Ascending aorta (tissue), 2 donors: ENCODE measurements at places on chromosomes 16 and 17.
A peak's percentile ranks its signal among the peaks of the same experiment; 100 is the strongest.

- DNase-seq: no peak
These were observed 80.2 kb upstream of the CIBAR2 start for GRCh38 chr16:85192238-85193114.

GRCh38 chr16:56679818-56680217, 2.5 kb upstream of the MT1X start:
- DNase-seq: no peak

- DNase-seq: no peak
These were observed 231.8 kb downstream of the BCAS3 start for GRCh38 chr17:60909405-60909804.

DNA sequence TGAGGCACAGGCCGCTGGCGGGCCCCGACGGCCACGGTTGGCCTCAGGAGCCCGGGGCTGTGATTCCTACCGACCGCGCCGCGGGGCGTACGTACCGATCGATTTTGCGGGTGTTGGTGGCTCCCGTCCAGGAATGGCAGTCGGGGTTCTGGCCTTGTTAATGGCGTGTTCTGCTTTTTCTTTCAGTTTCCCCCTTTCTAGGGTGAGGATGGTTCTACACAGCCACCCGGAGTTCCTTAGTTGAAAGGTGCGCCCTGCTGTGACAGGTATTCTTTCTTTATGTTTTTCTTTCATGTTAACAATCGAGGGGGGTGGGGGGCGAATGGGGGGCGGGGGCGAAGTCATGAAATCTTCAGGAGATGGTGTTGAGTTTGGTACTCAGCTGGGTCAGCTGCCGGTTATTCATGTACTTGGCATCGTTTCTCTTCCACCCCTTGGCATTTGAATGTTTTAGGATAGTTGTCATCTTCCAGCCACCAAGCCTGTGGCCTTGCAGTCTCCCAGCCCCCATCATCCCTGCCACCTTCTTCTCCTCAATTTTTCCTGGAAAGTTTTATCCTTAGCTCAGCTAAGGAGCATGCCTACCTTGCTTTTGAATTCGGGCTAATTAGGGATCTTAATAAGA, 802 bp downstream of the CYLD start:
- DNase-seq: peak; percentile 68
